NCI-H2081 (cell line): ENCODE measurements at places on chromosomes 5 and 9.

DNA sequence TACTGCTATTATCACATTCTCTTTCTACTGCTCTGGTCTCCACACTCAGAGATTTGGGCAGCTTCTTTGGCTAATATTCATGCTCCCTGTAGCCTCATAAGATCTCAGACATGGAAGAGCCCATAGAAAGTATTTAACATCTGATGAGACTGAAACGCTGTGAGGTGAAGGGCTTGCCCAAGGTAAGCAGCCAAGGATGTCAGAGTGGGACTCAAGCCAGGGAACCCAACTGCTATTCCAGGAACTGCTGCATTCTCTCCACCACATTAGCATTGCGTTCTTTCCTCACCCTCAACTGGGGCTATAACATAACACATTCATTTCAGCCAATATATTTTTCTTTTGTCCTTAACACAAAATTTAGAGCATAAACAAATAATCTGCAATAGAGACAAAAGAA lies 3.8 kb downstream of the ADRB2 start:
- no peak for DNase-seq

- DNase-seq, result no peak
Measured at GRCh38 chr9:132231019-132231701, 69.3 kb downstream of the NTNG2 start.

DNA sequence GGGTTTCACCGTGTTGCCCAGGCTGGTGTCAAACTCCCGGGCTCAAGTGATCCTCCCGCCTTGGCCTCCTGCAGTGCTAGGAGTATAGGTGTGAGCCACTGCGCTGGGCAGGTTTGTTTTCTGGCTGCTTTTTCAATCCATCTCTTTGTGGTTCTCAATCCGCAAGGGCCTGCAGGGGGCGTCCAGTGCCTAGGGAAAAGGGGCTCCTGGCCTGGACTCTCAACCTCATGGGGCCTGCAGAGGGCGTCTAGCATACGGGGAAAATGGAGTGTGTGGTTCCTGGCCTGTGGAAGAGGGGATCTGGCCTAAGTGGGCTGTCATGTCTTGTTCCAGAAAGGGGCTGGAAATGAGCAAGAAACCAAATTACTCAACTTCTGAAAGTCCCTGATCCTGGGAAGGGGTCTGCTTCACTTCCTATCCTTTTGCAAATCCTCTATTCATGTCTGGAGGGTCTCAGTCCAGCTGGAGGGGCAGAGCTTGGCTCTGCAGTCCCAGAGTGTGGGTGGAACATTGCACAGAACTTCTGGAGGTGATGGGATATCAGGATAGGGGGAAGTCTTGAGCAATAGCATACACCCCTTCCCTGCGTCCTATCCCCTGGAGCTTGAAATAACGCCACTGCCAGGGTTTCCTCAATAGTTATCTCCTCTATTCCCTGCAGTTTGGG lies 12.7 kb upstream of the CCL27 start:
- DNase-seq, result peak; percentile 72

- DNase-seq, result no peak
Measured at GRCh38 chr9:132408521-132408920, 1.5 kb upstream of the CFAP77 start.

DNA sequence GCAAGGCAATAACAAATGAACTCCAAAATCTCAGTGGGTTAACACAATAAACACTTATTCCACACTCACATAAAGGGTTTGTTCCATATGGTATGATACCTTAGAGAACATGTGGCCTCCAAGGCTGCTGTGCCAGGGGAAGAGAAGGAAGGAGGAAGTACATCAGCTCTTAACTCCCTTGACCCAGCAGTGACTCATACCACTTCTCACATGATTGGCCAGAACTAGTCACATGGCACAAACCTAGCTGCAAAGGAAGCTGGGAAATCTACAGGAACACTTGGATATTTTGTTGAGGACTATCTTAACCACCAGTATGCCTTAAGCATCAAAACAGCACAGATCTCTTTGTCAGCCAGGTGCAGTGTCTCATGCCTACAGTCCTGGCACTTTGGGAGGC lies 99.3 kb downstream of the SLIT3 start:
- no peak for DNase-seq
